ENCODE measurements at places on chromosomes 5 and 9.

GRCh38 chr5:42270771-42271170 is 152.5 kb upstream of the GHR start:
- DNase-seq: no peak

DNA sequence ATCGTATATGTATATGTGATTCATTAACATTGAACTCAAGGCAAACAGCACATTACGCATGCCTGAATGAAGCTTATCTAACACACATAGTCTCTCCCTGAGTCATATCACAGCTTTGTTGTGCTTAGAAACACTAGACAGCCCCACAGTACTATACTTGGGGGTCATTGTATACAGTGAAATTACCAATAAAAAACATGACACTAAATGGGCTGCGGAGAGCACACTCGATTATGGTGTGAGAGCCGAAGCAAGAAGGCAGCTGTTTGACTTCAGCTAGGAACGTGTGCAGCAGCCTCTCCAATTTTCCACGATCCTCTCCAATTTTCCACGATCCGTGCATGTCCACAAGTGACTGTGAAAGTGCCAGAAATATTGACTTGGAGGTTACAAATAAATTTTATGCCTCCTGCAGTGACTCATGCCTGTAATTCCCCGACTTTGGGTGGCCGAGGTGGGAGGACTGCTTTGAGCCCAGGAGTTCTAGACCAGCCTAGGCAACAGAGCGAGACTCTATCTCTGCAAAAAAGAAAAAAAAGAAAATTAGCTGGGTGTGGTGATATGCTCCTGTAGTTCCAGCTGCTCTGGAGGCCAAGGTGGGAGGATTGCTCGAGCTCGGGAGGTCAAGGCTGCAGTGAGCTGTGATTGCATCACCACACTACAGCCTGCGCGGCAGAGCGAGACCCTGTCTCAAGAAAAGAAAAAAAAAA is 102.4 kb downstream of the DAPK1 start:
- no peak for DNase-seq

DNA sequence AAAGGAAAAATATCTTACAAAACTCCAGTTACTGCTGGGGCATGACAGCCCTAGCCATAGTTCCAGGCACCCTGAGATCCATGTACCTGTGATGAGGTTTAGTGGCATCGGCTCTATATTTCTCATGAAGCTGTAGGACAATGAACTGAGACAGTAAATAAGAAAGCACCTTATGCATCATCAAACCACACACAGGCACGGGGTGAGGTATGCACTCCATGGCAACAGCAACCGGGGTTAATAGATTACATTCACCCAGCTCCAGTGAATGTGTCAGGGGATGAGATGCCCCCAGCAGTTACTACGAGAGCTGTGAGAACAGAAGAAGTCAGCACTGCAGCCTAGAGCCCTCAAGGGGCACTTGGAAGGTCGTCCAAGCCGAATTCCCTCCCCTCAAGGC is 162.0 kb upstream of the S1PR3 start:
- no peak for DNase-seq

DNA sequence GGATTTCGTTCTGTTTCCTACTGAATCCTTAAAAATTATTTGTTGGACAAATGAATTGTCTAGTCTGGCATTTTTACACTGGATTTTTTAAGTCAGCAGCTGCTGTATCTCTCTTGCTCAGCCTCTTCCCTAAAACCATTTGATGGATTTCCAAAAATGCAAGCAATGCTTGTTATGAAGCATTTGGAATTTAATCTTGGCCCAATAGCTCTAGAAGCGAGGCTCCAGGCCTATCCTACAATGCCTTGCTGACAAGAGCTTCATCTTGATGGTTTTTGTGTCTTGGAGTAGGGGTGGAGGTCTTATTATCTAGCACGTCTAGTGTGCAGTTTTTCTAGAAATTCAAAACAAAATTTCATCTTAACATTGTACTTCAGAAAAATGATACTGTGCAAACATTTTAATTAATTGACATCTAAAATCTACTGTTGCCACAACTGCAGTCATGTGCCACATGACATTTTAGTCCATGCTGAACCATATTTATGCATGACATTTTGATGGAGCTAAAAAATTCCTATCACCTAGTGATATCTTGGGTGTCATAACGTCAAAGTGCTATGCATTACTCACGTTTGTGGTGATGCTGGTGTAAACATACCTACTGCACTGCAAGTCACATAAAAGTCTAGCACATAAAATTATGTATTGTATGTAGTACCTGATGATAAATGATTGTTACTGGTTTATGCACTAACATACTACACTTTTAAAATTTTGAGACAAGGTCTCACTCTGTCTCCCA is 5.9 kb upstream of the RAD23B start:
- no peak for DNase-seq

DNA sequence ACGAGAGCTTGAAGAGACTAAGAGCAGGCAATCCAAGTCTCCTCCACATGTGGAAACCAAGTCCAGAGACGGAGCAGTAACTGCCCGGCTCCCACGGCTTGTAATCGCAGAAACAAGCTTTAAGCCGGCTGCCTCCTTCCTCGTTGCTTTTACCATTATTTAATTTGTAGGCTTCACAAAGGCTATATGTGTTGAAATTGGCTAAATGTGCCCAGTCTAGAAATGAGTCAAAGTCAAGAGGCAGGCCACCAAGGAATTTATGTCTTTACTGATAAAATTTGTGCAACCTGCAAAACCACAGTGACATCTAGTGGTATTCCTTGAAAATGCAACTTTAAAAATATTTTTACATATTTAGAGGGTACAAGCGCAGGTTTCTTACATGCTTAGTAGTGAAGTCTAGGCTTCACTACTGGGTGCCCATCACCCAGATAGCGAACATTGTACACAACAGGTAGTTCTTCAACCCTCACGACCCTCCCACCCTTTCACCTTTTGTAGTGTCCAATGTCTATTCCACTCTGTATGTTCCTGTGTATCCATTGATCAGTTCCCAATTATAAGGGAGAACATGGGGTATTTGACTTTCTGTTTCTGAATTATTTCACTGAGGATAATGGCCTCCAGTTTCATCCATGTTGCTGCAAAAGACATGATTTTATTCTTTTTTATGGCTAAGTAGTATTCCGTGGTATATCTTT is 33.5 kb upstream of the EBF1 start:
- no peak for DNase-seq

- no peak for DNase-seq
Observed at GRCh38 chr9:131986576-131986975, 93.1 kb downstream of the MED27 start.

DNA sequence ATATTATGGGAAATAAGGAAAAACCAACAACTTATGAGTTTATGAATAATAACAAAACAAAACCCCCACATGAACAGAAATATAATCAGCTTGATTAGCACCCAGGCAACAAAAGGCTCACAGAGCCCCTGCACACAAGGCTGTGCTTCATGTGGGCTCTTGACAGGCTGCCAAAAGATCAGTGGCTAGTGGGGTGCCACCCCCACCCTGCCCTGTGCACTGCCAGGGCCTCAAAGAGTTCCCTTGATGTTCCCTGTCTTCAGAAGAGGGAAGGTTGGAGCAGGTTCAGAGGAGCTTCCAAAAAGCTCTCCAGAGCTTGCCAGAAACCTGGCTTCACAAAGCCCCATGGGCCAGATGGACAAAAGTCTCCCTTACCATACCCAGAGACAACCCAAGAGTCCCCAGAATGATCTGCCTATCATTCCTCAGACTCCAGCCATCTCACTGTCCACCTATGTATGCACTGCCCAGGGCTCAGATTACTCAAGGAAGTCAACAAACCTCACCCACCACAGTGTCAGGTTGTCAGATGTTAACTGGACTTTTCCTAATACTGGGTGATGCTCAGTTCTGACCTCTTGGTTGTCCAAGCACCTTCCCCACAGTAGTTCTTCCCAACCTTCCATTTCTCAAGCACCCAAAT is 87.5 kb downstream of the SIL1 start:
- no peak for DNase-seq

DNA sequence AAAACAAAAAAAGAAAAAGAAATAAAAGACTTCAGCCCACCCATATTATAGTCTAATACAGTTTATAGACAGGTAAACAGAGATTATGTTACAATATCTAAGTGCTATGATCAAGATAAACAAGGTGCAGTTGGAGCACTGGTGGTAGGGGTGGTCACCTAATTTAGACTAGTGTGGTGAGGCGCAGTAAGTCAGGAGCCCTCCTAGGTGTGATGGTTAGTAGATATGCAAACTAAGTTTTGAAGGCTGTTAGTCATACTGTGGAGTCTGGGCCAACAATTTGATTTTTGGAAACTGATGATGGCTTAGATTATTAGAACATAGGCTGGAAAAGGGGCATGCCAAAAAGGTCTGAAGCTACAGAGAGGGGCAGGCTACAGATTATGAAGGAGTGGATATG is 14.7 kb downstream of the NIPBL start:
- DNase-seq: no peak

- DNase-seq: no peak
Observed at GRCh38 chr9:36110434-36110833, 26.1 kb upstream of the GLIPR2 start.

DNA sequence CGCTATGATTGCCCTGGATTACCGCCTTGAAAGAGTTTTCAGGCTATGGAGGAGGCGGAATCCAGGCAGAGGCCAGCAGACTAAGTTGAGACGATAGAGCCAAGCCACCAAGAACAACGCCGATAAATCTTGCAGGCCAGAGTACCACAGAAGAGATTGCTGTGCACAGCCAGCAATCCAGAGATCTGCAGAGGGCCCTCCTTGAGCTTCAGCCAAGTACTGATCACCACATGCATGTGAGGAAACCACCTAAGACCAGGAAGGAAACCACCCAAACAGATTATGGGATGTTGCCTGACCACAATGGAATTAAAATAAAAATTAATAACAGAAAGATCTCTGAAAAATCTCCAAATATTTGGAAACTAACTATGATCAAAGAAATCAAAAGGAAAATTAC is 74.9 kb downstream of the GCNT4 start:
- no peak for DNase-seq

All from activated CD4-positive, alpha-beta T cell treated with anti-CD3 and anti-CD28 coated beads for 1 hour (primary cell).